ENCODE measurements at places on chromosomes 13 and 19.

DNA sequence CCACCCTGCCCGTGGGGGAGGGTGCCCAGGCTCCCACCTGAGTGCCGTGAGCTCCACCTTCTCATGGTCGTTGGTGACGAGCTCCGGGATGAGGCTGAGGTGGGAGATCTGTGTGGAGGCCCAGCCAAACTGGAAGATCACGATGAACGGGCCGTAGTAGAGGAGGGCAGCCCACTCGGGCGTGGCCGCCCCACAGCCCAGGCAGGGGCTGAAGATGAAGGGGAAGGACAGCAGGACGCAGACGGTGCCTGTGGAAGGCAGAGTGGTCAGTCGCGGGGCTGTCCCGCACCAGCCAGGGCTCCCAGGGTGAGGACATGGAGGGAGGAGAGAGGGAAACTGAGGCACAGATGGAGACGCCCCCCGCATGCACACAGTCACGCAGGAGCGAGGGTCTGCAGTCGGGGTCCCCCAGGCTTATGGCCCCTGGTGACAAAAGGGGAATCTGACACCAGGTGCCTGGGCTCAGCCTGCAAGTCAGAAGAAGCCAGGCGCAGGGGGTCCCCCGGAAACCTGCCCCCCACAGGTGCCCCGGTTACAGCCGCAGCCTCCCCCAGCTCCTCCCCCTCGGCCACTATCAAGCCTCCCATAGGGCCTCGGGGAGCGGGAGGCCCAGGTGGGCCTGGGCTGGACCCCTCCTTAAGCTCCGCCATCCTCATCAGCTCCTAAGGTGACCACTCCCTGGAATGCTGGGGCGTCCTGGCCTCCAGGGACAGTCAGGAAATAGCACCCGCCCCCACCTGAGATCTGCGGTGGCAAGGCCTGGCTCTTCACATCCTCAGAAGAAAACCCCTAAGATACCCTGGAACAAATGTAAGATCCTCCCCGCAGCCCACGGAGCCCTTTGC lies 6.2 kb downstream of the MFSD12 start:
- no peak for DNase-seq

DNA sequence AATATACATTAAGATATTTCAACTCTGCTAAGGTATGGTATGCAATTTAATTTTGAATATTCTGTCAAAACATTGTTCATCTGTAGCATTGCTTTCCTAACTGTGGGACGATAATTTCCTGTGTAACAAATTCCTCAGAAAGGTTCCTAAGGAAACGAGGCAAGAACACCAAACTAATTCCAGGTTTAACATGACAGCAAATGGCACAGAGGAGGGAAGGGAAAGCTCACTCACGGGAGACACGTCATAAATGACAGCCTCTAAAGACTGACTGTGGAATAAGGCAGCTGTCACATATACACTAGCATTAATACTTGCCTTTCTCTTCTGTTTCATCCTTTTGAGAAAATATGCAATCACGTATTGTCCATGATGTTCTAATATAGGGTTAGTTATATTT lies 380.6 kb downstream of the LIG4 start:
- no peak for DNase-seq

DNA sequence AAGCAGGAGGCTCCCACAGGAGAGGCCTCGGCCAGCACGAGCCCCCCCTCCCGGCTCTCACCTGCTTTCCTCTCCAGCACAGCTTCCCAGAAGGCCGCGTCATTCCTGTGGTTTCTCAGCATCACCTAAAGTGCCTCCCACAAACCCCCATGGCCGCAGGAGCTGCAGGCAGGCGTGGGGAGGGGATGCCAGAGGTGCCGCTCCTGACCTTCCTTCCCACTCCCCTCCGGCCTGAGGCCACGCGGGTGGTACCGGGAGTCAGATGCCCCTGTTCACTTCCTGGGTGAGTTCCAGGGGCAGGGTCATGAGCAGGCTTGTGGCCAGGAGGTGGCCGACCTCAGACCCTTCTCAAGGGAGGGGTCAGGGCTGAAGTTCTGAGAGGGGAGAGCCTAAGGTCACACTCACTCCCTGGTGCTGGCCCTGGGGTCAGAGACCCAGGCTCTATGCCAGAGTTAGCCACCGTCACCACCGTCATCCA lies 14.4 kb upstream of the NPAS1 start:
- DNase-seq = no peak

GRCh38 chr19:48878196-48879024 lies 6.2 kb downstream of the PPP1R15A start:
- DNase-seq = no peak

DNA sequence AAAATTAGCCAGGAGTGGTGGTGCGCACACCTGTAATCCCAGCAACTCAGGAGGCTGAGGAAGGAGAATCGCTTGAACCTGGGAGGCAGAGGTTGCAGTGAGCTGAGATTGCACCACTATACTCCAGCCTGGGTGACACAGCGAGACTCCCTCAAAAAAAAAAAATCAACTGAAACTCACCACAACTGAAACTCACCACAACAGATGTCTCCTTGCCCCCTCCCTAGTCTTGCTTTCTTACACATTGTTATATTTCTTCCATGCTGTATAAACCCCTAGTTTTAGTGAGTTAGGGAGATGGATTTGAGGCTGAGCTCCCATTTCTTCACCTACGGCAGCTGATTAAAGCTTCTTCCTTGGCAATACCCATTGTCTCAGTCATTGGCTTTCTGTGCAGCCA lies 3.3 kb downstream of the ZIM3 start:
- no peak for DNase-seq

DNA sequence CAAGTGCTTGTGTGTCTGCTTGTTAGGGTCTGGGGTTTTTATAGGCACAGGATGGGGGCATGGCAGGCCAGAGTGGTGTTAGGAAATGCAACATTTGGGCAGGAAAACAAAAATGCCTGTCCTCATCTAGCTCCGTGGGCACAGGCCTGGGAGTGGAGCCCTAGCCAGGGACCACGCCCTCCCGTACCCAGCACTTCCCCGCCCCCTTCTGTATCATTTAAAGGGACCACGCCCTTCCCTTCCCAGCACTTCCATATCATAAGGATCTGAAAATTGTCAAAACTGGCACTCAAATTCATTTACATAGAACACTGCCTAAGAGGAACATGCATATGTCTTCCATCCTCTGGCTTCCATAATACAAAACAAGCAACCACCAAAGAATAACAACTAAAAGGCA lies 185.8 kb downstream of the B3GLCT start:
- DNase-seq = no peak

DNA sequence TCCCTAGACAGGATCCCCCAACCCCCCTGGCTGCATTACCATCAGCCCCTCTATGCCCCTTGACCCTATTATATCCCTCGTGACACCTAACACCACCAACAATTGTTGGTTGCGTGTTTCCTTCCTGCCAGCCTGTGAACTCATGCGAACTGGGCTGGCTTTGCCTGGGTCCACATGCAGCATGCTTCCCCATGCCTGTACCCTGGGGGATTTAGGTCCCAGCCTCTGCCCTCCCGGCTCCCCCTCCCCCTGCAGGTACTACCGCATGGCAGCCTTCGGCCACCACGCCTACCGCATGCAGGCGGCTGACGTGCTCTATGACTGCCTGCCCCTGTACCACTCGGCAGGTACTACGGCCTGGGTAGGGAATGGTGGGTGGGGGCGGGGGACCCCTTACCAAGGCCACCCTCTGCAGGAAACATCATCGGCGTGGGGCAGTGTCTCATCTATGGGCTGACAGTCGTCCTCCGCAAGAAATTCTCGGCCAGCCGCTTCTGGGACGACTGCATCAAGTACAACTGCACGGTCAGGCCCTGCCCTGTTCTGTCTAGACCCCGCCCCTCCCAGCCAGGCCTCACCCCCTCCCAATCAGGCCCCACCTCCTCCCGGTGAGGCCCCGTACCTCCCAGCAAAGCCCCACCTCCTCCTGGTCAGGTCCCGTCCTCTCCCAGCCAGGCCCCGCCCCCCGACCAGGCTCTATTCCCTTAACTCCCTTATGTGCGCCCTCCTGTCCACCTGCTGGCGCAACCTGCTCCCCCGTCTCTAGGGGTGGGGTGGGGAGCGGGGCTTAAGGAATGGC lies 18.5 kb downstream of the SLC27A1 start:
- DNase-seq = peak; percentile 78

DNA sequence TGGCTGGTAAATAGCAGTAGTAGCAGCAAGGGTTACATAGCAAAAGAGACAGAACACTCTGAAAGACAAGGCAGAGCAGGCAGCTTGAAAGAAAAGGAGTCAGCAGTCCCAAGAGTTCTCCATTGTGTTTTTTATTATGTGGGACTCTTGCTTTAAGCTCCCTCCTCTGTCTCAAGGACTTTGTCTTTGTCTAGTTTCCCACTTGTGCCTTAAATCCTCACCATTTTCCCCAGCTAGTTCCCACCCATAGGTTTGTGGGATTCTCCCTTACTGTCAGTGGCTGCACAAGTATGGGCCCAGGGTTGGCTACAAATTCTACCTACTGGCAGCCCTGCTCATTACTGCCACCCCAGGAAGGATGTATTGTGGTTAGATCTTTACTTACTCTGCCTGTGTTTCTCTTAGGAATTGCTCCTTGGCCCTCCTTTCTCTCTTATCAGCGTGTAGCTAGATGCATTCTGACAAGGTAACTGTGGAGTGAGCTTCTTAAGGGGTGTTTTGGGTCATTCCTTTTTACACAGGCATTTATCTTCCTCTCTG lies 413.4 kb upstream of the PCDH9 start:
- no peak for DNase-seq

DNA sequence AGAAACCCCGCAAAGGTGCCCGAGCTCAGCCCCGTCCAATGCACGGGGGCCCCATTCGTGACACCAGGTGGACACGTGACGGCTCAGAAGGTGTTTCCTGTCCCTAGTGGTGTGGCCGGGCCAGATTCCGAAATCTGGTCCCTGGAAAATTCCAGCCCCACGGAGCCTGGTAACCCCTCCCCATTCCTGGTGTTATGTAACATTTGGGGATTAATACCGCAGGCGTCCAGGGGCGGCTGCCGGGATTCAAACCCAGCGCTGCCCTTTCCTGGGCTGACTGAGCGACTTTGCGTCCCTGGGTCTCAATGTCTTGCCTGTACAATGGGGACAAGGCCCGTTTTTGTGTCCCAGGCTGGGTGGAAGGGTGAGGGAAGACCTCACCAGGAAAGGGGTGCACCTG lies 1.0 kb upstream of the PLK5 start:
- DNase-seq = no peak

- DNase-seq = no peak
These were observed 14.8 kb upstream of the PROZ start for GRCh38 chr13:113143466-113144254.

DNA sequence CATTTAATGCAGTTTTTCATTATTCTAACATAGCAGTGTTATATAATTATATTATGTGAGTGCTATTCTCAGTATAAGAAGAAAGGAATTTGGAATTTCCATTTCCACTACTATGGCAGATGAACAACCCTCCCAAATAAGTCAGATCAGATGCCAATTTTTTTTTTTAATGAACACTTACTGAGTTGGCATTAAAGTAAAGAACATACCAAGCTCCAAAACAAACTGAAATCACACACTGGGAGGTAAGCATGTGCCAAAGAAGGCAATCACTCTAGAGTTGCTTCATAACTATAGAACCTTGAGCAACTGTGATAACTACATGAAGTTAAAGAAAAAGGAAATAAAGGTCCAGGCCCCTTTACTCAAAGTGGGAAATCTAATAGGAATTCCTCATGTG lies 90.3 kb downstream of the RNF17 start:
- no peak for DNase-seq

- DNase-seq = no peak
These were observed 1.0 kb upstream of the ZBTB32 start for GRCh38 chr19:35703343-35703742.

- no peak for DNase-seq
These were observed 13.7 kb downstream of the ZNF461 start for GRCh38 chr19:36652958-36653357.

- no peak for DNase-seq
These were observed 46.4 kb upstream of the F7 start for GRCh38 chr13:113058988-113059850.

- DNase-seq = no peak
These were observed 77.3 kb downstream of the ZIC5 start for GRCh38 chr13:99894105-99894839.

GRCh38 chr19:18586306-18586705 lies 2.3 kb upstream of the REX1BD start:
- DNase-seq = no peak

DNA sequence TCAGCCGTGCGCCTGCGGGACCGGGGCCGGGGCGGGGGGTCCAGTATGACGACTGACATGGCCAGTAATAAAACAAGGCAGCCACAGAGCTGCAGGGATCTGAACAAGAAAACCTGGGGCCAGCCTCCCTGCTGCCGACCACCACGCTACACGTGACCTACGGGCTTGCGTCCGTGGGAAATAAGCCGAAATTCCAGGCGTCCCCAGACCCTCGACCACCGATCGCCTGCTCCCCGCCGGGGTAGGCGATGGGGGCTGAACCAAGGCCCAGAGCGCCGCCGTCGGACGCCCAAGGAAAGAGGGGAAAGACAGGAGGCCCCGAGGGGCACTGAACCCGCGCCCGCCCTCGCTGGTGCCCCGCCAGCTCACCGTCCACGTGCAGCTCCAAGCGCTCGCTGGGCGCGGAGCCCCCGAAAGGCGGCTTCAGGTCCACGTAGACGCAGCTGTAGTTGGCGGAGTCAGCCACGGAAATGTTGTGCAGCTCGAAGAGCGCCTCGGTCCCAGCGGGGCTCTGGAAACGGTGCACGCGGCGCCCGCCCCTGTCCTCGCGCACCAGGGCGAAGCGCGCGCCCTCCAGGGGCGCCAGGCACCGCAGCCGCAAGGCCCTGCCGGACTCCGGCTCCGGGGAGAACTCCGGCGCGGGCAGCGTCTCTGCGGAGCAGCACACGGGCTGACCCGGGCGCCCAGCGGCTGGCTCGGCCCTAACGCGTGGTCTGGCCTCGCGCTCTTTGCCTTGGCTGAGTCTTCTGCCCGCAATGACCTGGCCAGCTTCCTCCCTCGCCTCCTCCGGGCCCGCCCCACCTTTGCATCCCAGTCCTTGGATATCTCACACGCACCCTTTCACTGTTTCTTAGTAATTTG lies 3.1 kb downstream of the A1BG start:
- no peak for DNase-seq

DNA sequence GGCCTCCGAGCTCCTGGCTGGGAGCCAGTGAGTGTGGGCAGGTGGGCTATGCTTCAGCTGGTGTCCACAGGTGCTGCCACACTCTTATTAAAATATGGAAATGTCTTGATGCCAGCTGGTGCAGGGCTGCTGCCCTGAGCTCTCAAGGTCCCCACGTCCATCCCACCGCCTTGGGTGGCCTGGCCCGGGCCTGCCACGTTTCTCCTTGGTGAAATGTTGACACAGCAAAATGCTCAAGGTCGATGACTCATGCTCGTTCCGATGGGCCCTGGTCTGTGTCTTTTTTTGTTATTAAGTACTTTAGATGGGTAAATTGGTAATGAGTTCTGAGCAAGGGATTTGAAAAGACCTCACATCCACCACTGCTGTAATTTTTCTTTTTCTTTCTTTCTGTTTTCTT lies 524.7 kb downstream of the MYO16 start:
- no peak for DNase-seq

GRCh38 chr19:54532528-54532927 lies 29.9 kb downstream of the LAIR2 start:
- DNase-seq = no peak

GRCh38 chr19:33686687-33687480 lies 65.1 kb downstream of the CHST8 start:
- no peak for DNase-seq

GRCh38 chr19:57443121-57443696 lies 8.1 kb downstream of the ZNF749 start:
- DNase-seq = no peak

- DNase-seq = no peak
These were observed 48.7 kb downstream of the CCNE1 start for GRCh38 chr19:29860492-29860891.

- DNase-seq = peak; percentile 16
These were observed 2700.2 kb downstream of the PCDH9 start for GRCh38 chr13:64529874-64530485.
